Naive thymus-derived CD8-positive, alpha-beta T cell (primary cell): ENCODE measurements at places on chromosomes 5 and 9. TPM values are rescaled to one million over a fixed set of nuclear protein-coding genes. Genes with fewer than 3 reads are reported as not detected.

The ADAMTSL1 gene
- total RNA-seq, result not detected

DNA sequence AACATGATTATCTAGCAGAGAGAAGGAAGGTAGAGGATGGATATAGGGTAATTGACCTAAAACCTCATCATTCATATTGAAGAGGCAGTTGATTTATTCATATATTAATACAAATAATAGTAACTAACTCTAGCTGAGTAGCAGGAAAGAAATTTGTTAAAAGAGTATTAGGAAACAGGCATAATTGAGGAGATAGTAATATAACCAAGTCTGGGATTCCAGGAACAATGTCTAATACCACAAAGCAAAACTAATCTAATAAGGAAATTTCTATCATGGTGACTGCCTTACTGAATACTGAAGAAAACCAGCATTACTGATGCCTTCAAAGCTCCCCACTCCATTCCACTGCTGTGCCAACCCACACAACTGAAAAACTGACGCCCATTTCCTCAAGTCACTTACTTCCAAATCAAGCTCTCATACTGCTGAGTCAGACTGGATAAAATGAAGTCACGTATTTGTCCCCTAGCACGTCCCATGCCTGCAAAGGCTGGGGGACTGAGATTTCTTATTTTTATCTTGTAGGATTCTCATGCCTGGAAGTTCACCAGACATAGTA, 153.9 kb downstream of the SMC2 start:
- no peak for DNase-seq

The PCAT7 gene
- total RNA-seq, result not detected

The IFNA2 gene
- total RNA-seq, result not detected

DNA sequence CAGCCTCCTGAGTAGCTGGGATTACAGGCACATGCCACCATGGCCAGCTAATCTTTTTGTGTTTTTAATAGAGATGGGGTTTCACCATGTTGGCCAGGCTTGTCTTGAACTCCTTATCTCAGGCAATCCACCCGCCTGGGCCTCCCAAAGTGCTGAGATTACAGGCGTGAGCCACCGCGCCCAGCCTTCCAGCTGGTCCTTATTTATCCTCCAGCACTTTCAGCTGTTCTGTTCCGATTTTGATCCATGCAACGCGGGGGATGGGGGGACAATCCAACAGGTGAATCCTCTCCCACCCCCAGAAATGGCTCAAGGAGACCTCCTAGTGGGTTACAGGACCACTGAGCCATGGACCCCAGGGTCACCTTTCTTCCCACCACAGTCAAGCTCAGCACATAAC, 14.7 kb upstream of the CDKN2AIPNL start:
- no peak for DNase-seq

The SELENOP gene
- 2.5 TPM for total RNA-seq

- no peak for DNase-seq
Observed at GRCh38 chr5:117679046-117679445, 1104.4 kb upstream of the SEMA6A start.

DNA sequence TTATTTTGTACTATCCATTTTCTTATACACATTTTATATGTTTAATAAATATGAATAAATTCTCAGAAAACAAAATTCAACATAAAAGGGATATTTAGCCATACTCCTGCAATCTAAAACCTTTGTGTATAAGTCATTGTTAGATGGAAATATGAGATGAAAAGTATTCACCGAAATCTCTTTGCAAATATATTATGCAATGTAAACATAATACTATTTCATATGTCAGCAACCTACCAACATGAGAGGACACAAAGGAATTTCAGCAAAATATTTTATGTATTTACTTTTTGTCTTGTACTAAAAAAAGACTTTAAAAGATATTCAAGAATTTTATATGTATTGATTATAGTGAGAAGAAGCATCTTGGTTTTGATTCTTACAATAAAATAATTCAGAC, 1623.4 kb downstream of the EFNA5 start:
- no peak for DNase-seq

The RLN2 gene
- 3.7 TPM for total RNA-seq

The SHC3 gene
- 0.42 TPM for total RNA-seq

GRCh38 chr5:177311392-177311722, 341 bp downstream of the MXD3 start:
- DNase-seq, result no peak

The GADD45G gene
- total RNA-seq, result 1.5 TPM

GRCh38 chr5:129591508-129592160, 131.5 kb downstream of the ADAMTS19 start:
- DNase-seq, result no peak

The ANKRD34B gene
- not detected for total RNA-seq

- no peak for DNase-seq
Observed at GRCh38 chr9:124274226-124274625, 16.5 kb downstream of the NEK6 start.

DNA sequence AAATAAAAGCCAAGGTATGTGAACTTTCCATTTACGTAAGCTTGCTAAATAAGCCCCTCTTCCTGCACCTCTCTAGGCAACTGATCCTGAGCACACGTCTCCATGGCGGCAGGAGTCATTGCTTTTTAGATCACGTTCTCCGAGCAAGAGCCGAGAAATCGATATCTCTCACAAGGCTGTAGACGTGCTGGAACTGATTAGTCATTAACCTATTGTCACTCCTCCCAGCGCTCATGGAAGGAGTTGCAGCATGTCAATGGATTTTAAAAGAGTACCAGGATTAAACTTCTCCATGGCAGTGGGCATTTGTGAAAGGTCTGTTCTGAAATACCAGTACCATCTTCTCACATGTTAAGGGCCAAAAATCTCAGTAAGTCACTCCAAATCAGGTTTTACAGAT, 4.7 kb upstream of the ADCY2 start:
- no peak for DNase-seq

DNA sequence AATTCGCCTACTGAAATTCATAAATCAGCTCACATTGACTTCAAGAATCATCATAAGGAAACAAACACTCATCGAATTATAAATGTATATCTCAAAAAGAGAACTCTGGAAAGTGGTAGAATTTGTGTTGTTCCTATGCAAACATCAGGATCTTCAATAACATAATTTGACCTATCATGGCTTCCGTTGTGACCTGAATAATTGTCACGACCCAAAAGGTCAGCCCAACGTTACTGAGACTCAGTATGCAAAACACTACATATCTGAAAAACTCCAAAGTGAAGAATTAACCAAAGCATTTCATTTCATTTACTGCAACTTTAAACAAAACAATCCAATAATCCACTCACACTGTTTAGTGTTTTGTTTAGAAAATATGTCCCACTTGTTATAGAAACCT, 1.2 kb downstream of the RAPGEF6 start:
- no peak for DNase-seq

- no peak for DNase-seq
Observed at GRCh38 chr9:96859461-96860198, 5.3 kb upstream of the ZNF782 start.

GRCh38 chr5:119358901-119359603, 3.2 kb downstream of the TNFAIP8 start:
- no peak for DNase-seq

The CD74 gene
- 293 TPM for total RNA-seq

The MARCHF3 gene
- total RNA-seq, result 12.3 TPM

The HAVCR2 gene
- 5.4 TPM for total RNA-seq

The PTGS1 gene
- 0.60 TPM for total RNA-seq

The PDLIM4 gene
- not detected for total RNA-seq

- DNase-seq, result no peak
Observed at GRCh38 chr5:58680503-58680902, 97.6 kb downstream of the RAB3C start.

- DNase-seq, result no peak
Observed at GRCh38 chr9:117733465-117733864, 29.3 kb downstream of the TLR4 start.

The IFNE gene
- total RNA-seq, result 0.44 TPM

- DNase-seq, result no peak
Observed at GRCh38 chr5:132839426-132840301, 9.2 kb upstream of the SHROOM1 start.

The TLX3 gene
- total RNA-seq, result not detected

- DNase-seq, result no peak
Observed at GRCh38 chr5:74801941-74802340, 34.9 kb downstream of the NSA2 start.

DNA sequence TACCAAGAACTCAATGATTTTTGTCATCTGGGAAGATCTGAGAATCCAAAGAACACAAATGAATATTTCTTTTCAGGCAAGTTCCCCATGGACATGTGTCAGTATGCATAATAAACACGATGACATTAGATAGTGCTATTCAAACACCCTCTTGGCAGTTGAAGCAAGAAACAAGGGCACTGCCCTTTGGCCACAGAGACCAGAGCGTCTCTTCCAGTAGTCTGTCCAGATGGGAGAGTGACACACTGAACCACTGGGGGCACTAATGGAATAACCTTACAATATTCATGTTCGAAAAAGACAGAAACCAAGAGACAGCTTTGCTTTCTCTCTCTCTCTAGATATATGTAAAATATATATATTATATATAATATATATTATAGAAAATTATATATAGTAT, 301.9 kb downstream of the CTNND2 start:
- DNase-seq, result no peak

DNA sequence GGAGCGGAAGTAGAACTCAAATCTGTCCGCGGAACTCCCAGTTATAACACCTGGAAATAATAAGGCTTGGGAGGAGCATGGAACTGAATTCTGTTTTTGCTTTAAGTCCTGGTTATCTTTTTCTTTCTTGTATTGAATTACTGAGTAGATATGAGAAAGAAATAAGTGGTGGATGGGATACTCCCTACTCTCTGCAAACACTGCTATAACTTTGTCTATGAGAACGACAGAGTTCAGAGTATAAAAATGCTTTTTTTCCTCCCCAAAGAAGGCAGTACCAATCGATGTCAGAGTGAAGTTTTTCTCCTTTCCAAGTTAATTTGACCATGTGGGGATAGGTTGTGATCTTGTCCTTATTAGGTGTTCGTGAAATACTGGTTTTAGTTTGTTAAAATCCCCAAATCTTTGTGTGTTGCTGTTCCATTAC, 1.2 kb downstream of the RIC1 start:
- DNase-seq, result no peak

The SLC25A2 gene
- total RNA-seq, result 2.1 TPM

DNA sequence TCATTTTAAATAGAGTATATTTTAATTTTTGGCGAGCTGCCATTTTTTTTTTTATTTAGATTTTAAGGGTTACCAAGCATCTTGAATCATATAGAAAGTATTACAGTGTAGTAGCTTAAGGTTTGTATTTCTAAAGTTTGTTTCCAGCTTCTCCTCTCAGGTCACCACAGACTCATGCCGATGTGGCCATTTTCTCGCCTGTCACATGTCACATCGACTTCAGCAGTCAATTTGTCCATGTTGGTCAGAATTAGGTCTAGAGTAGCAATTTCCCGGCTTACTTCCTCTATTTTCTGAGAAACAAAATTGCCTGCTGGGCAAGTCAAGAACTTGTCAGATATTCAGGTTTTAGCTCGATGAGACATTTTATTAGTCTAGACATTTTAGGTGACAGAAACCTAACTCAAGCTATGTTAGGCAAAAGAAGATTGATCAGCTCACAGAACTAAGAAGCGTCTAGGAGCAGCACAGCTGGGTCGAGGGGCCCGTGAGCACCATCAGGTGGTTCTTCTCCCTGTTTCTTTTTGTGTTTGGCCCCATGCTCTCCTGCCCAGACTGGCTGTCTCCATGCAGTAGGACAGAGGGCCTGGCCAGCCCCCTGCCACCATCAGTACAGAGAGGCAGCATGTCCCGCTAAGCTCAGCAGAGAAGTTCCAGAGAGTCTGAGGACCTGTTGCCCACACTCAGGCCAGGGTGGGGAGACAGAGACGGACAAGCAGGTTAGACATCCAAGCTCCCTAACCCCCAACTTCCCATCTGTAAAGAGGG, 48.4 kb upstream of the AFAP1L1 start:
- no peak for DNase-seq

DNA sequence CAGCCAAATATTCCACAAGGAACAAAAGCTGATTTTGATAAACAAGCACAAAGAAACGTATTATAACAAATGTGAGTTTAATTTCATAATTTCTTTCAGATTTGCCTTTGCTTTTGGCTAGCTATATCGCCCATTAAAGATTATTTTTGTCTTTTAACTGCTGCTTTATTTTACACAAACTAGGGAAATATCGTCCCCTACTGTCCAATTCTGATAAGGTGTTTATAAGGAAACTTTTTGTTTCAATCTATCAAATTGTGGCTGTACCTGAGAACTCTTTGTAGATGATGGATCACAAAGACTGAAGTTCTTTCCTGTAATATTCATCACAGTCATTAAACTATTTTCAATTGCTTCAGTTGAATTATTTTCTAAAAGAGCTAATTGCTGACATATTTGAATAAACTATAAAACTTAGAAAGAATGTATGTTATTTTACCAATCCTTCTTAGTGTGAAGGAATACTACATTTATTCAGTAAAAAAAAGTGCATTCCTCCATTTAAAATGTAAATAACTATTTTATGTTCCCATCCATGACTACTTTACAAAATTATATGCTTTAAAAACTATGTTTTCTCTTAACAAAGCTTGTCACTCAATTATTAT, 431.3 kb upstream of the ITGA1 start:
- DNase-seq, result no peak

- DNase-seq, result no peak
Observed at GRCh38 chr9:19379697-19380046, 364 bp downstream of the RPS6 start.
